ENCODE measurements at places on chromosomes 11 and 22.
A peak's percentile ranks its signal among the peaks of the same experiment; 100 is the strongest.

- no peak for DNase-seq
Measured at GRCh38 chr11:85164743-85165142, 462.4 kb downstream of the DLG2 start.

- no peak for DNase-seq
Measured at GRCh38 chr11:45399166-45399565, 113.0 kb upstream of the SYT13 start.

GRCh38 chr22:40679964-40680818 lies 907 bp downstream of the MCHR1 start:
- no peak for DNase-seq

DNA sequence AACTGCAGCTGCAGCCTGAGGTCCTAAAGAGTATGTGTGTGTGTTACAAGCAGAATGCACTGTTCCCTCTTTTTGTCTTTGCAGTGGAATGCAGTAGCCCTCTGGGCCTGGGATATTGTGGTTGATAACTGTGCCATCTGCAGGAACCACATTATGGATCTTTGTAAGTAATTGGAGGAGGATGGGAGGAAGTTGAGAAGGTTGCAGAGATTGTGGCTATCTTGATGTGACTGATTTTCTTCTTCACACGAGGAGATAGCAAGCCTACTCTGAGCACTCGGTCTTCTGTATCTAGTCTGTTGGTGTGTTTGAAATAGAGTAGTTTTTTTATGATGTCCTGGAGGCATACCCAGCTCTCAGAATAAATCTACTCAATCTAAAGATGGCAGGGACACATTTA lies 2.3 kb downstream of the RBX1 start:
- no peak for DNase-seq

- DNase-seq = peak; percentile 38
Measured at GRCh38 chr11:77637345-77638165, at the start of gene CLNS1A. Gene CLNS1A (minus strand): TSS chr11:77637794. CDS start chr11:77637714, 80 bp downstream.

GRCh38 chr11:76124905-76125770 lies 81.2 kb downstream of the WNT11 start:
- no peak for DNase-seq

- DNase-seq = no peak
Measured at GRCh38 chr22:26977741-26978376, 320.5 kb downstream of the MIAT start.

GRCh38 chr11:125743681-125744080 lies 2.4 kb upstream of the PATE1 start:
- no peak for DNase-seq
